B cell (primary cell): ENCODE measurements at places on chromosomes 4 and X. TPM values are rescaled to one million over a fixed set of nuclear protein-coding genes. Genes with fewer than 3 reads are reported as not detected.

Gene NXT2
- 3.1 and 4.3 TPM in 2 replicates for polyA plus RNA-seq

Gene RNF4
- polyA plus RNA-seq: 61.8 and 75.7 TPM in 2 replicates

Gene CLTRN
- 0.35 and 0.46 TPM in 2 replicates for polyA plus RNA-seq

Gene CLCN4
- polyA plus RNA-seq: 9.1 and 11.9 TPM in 2 replicates

Gene SLC2A9
- polyA plus RNA-seq: 0.88 and 0.89 TPM in 2 replicates

Gene MFSD8
- polyA plus RNA-seq: 18.4 and 27.2 TPM in 2 replicates

Gene PRR32
- not detected in 2 replicates for polyA plus RNA-seq

Gene TEX11
- not detected in 2 replicates for polyA plus RNA-seq

Gene MAP9
- 4.5 and 5.5 TPM in 2 replicates for polyA plus RNA-seq

Gene UXT
- polyA plus RNA-seq: 169 and 238 TPM in 2 replicates

Gene CCKAR
- not detected in 2 replicates for polyA plus RNA-seq

DNA sequence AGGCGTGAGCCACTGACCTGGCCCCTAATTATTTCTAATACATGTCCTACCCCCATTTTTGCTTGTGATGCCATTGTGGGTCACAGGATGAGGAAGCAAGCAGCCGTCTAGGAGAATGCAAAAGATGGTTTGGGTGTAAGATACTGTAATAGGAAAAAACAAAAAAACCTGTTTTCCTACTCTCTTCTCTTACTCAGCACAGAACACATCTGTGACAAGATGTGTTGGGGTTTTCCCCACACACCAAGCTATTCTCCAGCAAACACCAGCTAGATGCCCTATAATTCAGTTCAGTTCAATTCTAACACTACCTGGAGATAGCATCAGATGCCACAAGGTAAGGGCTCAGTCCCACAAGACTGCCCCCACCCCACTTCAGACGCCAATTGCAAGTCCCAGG is 15.3 kb upstream of the HPRT1 start:
- DNase-seq: no peak

DNA sequence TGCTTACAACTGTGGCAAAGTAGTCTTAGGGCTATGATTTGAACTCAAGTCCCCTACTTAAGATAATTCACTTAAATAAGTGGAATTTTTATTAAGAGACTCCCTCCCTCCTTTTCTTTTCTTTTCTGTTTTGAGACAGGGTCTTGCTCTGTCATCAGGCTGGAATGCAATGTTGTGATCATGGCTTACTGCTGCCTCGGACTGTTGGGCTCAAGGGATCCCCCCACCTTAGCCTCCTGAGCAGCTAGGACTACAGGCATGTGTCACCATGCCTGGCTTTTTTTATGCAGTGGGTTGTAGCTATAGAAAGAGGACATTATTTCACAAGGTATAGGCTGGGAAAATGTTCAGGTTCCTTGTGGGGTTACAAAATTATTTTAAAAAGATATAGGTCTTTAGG is 19.2 kb downstream of the DIAPH2 start:
- DNase-seq: no peak

DNA sequence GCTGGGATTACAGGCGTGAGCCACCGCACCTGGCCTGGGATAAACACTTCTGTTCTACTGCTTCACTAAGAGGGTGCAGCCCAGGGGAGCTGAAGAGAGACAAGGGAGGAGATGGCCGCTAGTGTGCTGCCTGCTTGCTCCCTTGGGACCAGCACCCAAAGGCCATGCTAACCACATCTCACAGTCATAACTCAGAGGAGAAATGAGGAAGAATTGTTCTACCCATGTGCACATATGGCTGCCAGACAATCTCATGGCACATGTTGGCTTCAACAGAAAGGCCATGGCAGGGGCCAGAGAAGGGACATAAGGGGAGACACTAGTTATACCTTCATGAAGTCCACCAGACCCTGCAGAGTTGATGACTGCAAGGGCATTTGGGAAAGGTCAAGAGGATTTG is 22.4 kb downstream of the CLDN22 start:
- no peak for DNase-seq

DNA sequence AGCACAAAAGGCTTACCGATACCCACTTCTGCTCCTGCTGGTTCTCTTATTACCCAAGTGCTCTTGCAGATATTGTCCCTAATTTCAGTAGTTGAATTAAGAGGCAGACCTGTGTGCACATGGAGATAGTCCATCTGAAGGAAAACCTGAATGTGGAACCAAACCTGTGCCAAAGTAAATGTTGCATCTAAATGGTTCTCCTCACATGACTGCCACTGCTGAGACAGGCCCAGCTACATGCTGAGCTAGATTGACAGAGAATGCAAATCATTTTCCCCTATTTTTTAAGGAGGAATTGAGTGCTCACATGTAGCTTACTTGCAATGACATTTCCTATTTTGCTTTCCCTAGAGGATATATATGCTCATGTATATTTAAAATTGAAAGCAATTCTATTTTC is 609.1 kb upstream of the TECRL start:
- DNase-seq: no peak

DNA sequence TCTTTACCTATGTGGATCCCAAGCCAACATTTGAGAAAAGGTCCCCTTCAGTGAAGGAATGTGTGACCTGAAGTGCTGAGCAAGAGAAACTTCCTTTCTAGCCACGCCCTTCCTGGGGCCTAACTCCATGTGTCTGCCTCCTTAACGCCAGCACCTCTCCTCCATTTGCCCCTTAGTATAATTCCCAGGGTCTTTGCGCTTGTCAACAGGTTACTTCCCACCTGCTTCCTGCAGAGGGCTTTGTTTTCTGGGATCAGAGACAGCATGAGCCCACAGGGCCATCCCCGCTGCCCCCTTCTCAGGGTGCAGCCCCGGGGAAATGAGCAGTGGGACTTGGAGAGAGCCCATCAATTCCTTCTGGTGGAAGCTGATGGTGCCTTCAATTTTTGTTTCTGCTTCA is 45.9 kb upstream of the DRD5 start:
- DNase-seq: no peak

DNA sequence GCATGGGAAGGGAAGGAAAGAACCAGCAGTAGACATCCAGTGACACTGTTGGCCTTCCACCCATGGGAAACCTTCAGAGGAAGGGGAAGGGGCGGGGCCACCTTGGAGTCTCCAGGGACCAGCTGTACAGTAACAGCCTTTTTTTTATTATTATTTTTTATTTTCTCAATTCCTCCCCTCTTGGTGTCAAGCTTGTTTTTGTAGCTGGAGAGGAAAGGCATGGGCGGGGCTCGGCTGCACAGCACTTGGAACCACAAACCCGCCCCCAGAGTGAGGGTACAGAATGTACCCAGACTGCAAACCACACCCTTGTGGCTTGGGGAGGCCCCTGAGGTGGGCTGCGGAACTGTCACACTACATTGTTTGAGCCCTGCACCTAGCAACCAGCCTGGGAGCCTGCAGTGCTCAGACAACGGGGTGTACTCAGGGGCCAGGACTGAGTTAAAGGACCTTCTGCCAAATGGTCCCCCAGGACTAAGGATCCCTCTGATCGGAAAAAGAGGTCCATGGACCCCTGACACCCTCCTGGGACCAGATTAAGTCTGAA is 45.7 kb downstream of the PRPS1 start:
- DNase-seq: peak; percentile 93

- no peak for DNase-seq
These were observed 161.7 kb downstream of the BRWD3 start for GRCh38 chrX:80648023-80648422.

GRCh38 chr4:102430461-102430910 is 70.7 kb upstream of the NFKB1 start:
- no peak for DNase-seq

- DNase-seq: no peak
These were observed 110.4 kb upstream of the LDB2 start for GRCh38 chr4:17008834-17009345.

GRCh38 chrX:153637121-153638040 is 9.6 kb upstream of the DUSP9 start:
- DNase-seq: no peak

GRCh38 chrX:30572004-30572403 is 5.6 kb downstream of the TASL start:
- no peak for DNase-seq

DNA sequence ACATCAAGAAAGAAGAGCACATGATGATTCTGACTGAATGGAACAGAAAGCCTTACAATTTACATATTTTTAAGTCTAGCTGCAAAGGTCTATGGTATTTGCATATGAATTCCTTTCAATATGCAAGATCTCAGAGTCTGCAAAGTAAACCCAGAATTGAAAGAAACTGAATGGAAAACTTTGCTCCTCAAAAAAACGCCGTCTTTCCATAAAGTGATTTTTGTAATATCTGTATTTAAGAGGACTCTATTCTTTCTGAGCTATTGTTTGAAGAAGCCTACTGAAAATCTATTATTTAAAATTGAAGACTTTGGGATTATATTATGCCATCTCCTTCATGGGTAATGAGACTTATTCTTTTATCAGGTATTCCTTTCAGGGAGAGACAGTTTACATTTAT is 1894.4 kb downstream of the STIM2 start:
- no peak for DNase-seq

DNA sequence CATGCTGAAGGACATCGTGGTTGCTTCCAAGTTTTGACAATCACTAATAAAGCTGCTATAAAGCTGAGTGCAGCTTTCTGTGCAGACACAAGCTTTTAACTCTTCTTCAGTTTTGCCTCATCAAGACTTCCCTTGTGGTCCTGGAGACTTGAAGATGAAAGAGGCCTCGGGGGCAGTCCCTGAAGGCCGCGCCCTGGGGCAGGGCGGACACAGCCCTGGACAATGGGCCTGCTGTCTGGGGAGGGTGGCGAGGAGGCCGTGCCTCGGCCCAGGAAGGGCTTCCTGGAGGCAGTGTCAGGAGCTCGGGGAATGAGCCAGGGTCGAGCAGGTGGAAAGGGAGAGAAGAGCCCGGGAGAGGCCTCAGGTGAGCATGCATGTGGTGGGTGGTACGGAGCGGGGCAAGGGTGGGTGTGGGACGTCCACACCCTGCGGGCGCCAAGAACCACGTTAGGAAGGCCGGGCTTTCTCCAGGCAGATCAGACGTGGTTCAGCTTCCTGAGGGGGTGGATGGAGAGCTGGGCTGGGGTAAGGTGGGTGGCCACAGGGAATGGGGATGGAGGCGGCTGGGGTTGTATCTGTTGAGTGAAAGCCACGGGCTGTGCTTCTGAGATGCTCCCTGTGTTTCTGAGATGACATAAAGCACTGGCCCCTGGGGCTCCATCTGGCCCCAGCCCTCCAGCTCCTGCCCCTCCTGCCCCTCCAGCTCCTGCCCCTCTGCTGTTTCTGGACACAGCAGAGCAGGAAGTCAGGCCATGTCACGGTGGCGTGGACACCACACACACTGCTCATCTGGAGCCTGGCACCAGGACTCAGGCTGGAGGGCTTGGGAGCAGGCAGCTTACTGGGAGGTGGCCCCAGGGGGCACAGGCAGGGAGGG is 21.5 kb downstream of the ADRA2C start:
- no peak for DNase-seq

DNA sequence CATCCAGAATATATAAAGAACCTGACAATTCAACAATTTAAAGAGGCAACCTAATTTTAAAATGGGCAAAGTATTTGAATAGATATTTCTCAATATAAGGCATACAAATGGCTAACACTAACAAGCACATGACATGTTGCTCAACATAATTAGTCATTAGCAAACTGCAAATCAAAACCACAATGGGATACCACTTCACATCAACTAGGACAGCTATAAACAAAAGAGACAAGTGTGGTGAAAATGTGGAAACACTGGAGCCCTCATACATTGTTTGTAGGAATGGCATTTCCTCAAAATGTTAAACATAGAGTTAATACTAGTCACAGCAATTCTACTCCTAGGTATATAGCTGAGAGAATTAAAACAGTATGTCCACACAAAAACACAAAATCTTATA is 96.7 kb downstream of the CORIN start:
- DNase-seq: no peak

DNA sequence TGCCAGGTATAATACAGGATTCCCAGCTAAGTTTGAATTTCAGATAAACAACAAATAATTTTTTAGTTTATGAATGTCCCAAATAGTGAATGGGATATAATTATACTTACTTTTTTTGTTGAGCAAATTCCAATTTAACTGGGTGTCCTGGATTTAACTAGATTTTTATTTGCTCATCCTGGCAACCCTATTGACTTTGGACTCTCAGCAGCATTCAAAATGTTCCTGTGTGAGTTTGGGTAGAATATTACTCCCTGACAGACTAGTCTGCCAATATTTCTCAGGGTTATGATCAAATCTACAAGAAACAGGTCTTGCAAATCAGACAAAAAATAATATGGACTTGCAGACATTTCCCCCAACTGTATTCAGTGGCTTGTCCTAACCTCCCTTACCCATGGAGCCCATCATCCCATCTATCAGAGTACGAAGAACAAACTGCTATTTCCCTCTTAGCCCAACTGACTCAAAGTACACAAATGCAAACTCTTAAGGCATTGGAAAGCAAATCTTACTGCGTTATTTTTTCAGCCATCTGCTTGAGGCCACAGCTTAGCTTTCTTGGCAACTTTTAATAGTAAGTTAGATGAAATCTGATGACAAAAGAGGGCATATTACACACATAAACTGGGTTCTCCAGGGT is 20.7 kb downstream of the SETD7 start:
- DNase-seq: no peak
